ENCODE measurements at places on chromosomes 12 and 14.

DNA sequence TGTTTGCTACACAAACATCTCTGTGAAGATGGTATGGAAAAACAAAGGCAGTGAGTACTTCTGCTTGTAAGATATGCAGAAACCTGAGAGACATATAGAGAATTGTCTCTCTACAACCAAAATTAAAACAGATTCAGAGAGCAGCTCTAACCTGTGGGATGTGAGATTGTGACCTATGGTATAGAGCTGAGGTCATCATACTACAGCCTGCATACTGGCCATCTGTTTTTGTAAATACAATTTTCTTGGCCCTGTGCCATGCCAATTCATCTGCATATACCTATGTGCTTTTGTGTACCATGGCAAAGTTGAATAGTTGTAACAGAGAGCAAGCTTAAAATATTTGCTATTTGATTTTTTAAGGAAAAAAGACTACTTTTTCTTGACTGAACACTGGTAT is 99.6 kb downstream of the LMO3 start:
- DNase-seq: no peak

DNA sequence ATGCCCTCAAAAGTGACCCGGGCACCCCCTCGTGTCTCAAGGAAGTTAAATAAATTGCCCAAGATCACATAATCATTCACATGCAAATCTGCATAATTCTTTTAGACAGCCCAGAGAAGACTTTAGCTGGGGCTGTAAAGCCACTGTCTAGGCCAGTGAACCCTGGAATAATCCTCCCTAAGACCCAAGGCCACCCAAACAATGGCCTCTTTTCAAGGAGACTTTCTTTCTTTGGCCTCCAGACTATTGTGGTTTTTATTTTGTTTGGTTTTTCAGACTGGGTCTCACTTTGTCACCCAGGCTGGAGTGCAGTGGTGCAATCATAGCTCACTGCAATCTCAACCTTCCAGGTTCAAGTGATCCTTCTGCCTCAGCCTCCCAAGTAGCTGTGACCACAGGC is 10.6 kb downstream of the SVOP start:
- DNase-seq: no peak

DNA sequence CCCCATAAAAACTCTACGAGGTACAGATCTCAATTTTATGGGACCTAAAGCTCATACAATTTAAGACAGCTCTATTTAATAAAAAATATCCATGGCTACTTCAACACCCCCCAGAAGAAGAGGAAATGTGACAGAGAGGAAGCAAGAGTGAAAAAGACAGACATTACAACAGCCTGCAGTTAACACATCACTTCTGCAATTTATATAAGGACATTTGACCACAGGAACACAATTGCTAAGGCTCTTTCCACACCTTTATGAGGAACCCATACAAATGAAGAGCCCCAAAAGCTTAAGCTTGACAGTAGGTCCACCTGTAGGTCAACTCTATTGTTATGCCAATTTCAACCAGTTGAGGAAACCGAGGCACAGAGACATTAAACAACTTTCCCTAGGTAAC is 5.6 kb downstream of the OR10P1 start:
- DNase-seq: no peak

GRCh38 chr12:9347328-9348127 is 139.3 kb upstream of the PZP start:
- no peak for DNase-seq

GRCh38 chr14:104477666-104478380 is 101.7 kb upstream of the C14orf180 start:
- no peak for DNase-seq
